ENCODE measurements at places on chromosomes 11 and 22. TPM values are rescaled to one million over a fixed set of nuclear protein-coding genes. Genes with fewer than 3 reads are reported as not detected.

Gene POU2F3
- 1.1 TPM for total RNA-seq

Gene GLYAT
- not detected for total RNA-seq

Gene DCHS1
- total RNA-seq: 15.5 TPM

Gene FXYD6
- total RNA-seq: 83.4 TPM

Gene LMF2
- total RNA-seq: 48.3 TPM

Gene SYT13
- total RNA-seq: 8.1 TPM

Gene ZBTB16
- 0.08 TPM for total RNA-seq

Gene KRTAP5-9
- total RNA-seq: not detected

Gene ZC3H7B
- 59.6 TPM for total RNA-seq

Gene TRIM66
- total RNA-seq: 6.6 TPM

Gene MMP27
- not detected for total RNA-seq

Gene KRTAP5-1
- not detected for total RNA-seq

Gene CCDC15
- total RNA-seq: 3.1 TPM

GRCh38 chr11:121904148-121904547 is 211.9 kb downstream of the BLID start:
- no peak for DNase-seq

DNA sequence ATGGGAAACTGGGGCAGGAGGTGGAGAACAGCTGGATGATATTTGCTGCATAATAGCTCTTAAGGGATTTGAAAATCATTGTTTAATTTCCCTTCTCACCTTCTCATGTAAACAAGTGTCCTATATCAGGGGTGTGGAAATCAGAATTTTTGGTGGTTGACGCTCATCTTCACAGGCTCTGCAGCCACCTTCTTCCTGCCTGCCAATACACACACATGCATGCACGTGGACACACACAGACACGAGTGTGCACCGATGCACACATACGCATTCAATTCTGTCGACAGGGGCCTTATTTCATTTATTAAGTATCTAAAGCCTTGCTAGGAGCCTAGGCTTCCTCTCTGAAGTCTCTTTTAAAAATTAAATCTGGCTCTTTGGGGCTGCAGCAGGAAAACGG is 349.4 kb upstream of the NCAM1 start:
- no peak for DNase-seq

DNA sequence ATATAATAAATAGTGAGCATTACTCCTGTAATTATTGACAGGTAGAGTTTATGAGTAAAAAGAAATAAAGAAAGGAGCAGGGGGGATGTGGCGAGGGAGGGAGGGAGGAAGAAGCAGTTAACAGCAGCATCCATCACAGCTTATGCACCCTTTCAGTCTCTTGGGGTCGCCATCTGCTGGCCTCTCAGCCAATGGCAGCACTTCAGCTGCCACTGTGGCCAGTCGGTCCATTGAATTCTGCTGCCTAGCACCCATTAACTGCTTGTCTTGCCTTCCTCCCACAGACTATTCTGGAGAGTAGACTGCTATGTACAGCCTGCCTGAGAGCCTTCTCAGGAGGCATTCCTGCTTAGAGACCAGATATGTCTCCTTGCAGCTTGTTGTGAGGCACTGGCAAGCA is 388.3 kb downstream of the TENM4 start:
- DNase-seq: no peak

GRCh38 chr22:50482107-50483074 is 1.0 kb downstream of the ADM2 start:
- DNase-seq: no peak

GRCh38 chr22:45735273-45735672 is 63.6 kb downstream of the ATXN10 start:
- no peak for DNase-seq

- DNase-seq: no peak
Measured at GRCh38 chr11:122165607-122166371, 49.8 kb upstream of the BLID start.

- DNase-seq: no peak
Measured at GRCh38 chr11:79708319-79708932, 267.6 kb upstream of the TENM4 start.

DNA sequence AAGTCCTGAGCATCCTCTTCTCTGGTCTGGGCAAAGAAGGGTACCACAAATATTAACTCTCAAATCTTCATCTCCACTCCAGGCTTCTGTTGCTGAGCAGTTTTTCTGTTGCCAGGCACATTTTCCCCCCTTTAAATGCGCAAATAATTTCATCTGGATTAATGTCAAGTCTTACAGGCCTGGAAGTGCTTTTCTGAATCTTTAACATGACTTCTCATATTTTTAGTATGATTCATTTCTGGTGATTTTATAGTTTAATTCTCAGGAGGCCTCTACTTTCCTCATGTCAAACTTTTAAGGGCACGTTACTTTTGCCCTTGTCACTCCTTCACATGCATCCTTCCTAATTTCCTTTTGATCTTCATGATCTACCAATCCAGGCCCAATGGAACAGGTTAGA is 510.2 kb downstream of the METTL15 start:
- DNase-seq: no peak

- DNase-seq: no peak
Measured at GRCh38 chr22:20404881-20405280, 10.9 kb downstream of the ZNF74 start.

DNA sequence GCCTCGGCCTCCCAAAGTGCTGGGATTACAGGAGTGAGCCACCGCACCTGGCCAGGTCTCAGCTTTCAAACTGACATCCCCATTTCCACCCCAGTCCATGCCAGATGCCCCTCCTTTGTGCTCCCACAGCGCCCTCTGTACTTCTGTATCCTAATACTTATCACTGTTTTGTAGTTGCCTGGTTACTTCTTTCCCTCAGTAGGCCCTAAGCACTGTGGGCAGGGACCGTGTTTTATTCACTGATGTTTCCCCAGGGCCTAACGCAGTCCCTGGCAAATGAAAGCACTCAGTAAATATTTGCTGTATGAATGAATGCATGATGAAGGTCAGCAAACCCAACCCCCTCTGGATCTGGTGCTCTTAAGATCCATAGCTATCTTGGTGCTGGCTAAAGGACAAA is 2.2 kb upstream of the TRIM3 start:
- DNase-seq: no peak

DNA sequence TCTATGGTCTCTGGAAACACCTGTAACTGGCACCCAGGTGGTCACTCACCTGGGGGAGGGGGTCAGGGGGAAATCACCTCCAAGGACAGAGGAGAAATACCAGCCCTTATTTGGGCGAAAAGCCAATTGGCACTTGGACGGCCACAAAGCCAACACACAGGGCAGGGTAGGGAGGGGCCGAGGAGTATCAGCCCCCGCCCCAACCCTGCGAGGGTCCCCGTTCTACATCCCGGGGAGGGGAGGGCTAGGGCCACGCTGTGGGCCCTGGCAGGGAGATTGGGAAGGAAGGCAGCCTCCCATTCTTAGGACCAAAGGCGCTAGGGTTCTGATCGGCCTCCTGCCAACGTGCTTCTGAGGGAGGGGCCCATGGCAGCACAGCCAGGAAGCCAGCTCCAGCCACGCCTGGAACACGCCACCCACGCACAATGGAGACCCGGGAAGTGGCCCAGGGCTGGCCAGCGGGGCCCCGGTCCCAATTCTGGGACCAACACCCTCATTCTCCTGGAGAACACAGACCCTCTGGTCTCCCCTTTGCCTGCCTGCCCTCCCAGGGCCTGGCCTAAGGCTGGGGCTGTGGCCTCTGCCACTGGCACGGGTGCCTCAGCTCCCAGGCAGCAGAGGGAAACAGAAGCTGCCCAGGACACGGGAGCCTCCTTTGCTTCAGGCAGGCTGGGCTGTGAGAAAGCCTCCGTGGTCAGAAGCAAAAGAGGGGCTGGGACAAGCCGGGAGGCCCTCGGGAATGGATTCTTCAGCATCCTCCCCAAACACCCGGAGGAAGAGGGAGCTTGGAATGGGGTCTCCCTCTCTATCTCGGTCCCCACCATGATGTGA is 7.4 kb downstream of the CBX6 start:
- DNase-seq: no peak

- no peak for DNase-seq
Measured at GRCh38 chr11:62340269-62340901, 3.1 kb downstream of the ASRGL1 start.

DNA sequence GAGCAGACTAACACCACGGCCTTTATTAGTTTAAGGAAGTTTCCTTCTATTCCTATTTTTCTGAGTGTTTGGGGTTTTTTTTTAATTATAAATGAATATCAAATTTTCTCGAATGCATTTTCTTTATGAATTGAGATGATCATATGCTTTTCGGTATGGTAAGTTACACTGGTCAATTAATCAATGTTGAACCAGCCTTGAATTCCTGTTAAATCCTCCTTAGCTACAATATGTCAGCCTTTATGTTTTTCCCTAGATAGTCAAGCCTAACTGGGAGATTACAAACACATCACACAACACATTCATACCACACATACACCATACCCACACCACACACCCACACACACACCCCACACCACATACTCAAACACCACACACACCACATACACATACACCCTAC is 247.6 kb downstream of the BRD1 start:
- DNase-seq: no peak

DNA sequence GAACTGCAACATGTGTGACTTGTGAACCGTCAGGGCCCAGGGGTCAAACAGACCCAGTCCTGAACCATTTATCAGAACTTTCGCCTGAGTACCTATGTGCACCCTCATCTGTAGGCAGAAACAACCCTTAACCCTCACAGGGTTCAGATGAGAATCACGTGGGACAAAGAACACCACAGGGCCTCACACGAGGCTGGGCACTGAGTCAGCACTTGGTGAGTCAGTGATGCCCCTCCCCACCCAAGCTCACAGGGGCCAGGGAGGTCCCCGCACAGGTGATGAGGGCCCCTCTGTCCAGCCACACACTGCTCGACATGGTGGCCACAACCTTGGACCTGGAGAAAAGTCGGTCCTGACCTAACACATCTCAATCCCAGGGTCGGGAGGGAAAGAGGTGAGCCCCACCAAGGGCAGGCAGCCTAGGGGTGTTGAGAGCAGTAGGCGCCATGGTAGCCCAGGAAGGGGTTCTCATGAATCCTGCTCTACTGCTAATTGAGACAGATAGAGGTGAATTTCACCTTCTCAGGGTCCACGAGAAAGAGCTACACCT is 176.4 kb downstream of the SHANK2 start:
- DNase-seq: no peak

DNA sequence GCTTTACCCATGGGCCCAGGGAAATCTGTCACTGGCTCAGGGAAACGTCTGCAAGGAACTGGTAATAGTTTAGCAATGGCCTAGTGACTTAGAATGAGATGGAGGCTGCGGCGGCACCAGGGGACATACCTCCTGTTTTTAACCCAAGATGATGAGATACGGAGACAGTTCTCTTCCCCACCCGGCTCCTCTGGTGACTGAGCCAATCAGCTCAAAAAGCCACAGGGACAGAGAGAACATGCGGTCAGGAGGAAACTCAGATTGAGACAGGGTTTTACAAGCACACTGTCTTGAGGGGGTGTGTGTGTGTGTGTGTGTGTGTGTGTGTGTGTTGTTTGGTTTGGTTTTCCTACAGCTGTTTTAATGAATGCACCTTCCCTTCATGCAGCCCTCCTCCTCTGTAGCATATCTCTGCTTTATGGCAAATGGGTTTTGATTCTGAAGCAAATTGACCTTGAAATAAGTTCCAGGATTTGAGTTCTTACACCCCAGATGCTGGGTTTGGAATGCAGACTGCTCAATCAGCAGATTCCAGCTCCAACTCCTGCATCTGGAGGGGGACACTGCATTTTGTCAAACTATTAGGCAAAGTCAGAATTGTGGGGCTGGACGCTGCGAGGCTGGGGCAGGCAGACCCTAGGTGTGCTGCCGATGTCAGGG is 246.2 kb downstream of the NTM start:
- no peak for DNase-seq

GRCh38 chr22:48957987-48958321 is 869.7 kb downstream of the BRD1 start:
- DNase-seq: no peak

GRCh38 chr22:46127556-46127955 is 22.8 kb upstream of the PPARA start:
- DNase-seq: no peak

DNA sequence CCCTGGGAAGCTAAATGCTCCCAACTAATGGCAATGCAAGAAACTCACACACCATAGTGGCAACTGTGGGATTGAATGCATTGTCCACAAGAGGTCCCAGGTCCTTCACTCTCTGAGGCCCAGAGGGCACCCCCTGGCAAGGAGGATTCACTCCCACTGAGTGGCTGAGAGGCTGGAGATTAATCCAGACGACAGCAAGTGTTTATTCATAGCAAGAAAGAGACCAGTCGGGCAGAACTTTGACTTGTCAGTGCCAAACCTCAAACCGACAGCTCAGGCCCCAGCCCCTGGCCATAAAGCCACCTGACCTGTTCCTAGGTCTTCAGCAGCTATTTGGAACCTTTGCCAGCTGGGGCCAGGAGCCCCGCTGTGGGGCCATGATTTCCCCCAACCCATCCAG is 54.5 kb upstream of the MPEG1 start:
- DNase-seq: peak; percentile 10

DNA sequence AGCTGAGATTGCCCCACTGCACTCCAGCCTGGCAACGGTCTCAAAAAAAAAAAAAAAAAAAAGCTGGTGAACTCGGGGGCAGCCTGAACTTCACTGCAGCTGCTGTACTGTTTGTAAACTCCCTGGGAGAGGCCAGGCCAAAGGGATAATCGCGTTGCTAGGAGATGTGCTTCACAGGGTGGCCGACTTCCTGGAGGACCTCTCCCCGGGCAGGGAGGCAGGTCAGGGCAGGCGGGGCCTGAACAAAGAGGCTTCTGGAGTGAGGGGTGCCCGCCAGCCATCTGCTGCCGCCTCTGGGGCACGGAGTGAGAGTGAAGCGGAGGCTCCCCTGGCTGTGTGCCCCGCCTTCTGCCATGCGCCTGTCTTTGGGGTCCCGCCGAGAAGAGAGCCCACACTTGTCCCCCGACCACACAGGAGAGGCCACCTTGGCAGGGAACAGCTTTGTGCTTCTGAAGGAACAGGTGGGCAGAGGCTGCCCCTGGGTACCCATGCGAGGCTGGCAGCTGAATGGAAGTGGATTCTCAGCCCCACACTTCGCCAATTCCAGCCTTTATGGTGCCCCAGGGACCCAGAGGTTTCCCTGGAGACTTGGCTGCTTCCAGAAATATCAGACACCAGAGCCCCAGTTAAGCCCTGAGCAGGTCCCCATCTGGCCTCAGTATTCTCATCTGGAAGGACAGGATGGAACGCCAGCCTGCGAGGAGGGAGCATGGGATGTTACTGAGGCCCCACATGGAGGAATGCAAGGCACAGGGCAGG is 29.6 kb downstream of the TMEM184B start:
- no peak for DNase-seq

GRCh38 chr11:13763341-13763740 is 94.9 kb downstream of the FAR1 start:
- no peak for DNase-seq

GRCh38 chr11:59271247-59271755 is 58.6 kb upstream of the MPEG1 start:
- no peak for DNase-seq
